ENCODE measurements at places on chromosomes 13 and 19. TPM values are rescaled to one million over a fixed set of nuclear protein-coding genes. Genes with fewer than 3 reads are reported as not detected.

- no peak overlapping the region for H3K27ac ChIP-seq
- H3K4me1 ChIP-seq = no peaks in the 10 kb centered on the region
- H3K36me3 ChIP-seq = no peaks in the 10 kb centered on the region
- no peak overlapping the region for H3K4me3 ChIP-seq
Measured at GRCh38 chr13:96546463-96546862, 447.8 kb downstream of the OXGR1 start.

DNA sequence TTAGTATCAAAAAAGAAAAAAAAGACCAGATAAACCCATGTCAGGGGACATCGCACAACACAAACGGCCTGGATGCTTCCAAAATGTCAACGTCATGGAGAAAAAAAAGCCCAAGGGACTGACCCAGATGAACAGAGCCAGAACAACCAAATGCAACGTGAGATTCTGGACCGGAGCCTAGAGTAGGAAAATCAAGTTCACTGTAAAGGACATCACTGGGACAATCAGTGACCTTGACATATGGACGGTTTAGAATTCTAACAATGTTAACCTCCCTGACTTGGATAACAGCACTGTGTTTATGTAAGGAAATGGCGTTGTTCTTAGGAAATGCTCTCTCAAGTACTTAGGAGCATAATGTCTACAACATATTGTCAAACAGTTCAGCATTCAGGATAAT, 15.1 kb upstream of the EMP3 start:
- H3K4me3 ChIP-seq = no peak overlapping the region
- no peaks in the 10 kb centered on the region for H3K27me3 ChIP-seq
- no peak overlapping the region for H3K27ac ChIP-seq
- DNase-seq = no peak
- peaks cover 11% of the 10 kb centered on the region for H3K4me1 ChIP-seq

The ATXN8OS gene
- total RNA-seq = not detected

- peak; percentile 66 for DNase-seq
- no peaks in the 10 kb centered on the region for H3K36me3 ChIP-seq
- no peaks in the 10 kb centered on the region for H3K4me1 ChIP-seq
- H3K27ac ChIP-seq = no peak overlapping the region
- no peaks in the 10 kb centered on the region for H3K27me3 ChIP-seq
Measured at GRCh38 chr19:52237771-52238400, 31.5 kb upstream of the ZNF766 start.

DNA sequence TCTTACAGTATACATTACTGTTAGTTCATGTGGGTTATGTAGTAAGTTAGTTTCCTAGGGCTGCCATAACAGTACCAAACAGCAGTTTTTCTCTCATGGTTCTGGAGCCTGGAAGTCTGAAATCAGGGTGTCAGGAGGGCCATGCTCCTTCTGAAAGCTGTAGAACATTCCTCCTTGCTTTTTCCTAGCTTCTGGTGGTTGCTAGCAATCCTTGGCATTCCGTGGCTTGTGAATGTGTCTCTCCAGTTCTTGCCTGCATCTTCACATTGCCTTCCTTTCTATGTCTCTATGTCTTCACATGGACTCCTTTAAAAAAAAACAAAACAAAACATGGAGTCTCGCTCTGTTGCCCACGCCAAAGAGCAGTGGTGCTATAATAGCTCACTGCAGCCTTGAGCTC, 95.4 kb downstream of the WDFY2 start:
- H3K36me3 ChIP-seq = no peaks in the 10 kb centered on the region
- no peak overlapping the region for H3K27ac ChIP-seq
- H3K4me1 ChIP-seq = peaks cover 16% of the 10 kb centered on the region
- peaks cover 6% of the 10 kb centered on the region for H3K27me3 ChIP-seq
- DNase-seq = no peak

- H3K4me3 ChIP-seq = no peak overlapping the region
- H3K27ac ChIP-seq = no peak overlapping the region
- peaks cover 4% of the 10 kb centered on the region for H3K4me1 ChIP-seq
- DNase-seq = no peak
- no peaks in the 10 kb centered on the region for H3K36me3 ChIP-seq
Measured at GRCh38 chr13:24116131-24116530, 44.4 kb upstream of the SPATA13 start.

DNA sequence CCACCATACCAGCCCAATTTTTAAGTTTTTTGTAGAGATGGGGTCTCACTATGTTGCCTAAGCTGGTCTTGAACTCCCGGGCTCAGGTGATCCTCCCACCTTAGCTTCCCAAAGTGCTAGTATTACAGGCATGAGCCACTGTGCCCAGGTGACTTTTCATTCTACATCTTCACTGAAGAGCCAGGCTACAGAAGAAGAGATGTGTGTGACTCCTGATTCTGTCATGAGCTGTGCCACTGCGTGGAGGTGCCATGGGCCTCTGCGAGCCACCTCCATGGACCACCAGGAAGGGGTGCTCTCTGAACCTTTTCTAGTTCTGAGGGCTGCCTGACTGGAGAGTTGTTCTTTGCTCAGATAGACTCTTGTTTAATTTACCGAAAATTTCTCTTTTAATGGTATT, 56.6 kb upstream of the RANBP3 start:
- H3K27ac ChIP-seq = no peak overlapping the region
- H3K4me3 ChIP-seq = no peak overlapping the region
- no peaks in the 10 kb centered on the region for H3K27me3 ChIP-seq
- DNase-seq = no peak

The SSC5D gene
- 7.6 TPM for total RNA-seq

GRCh38 chr19:6100284-6100915, 9.9 kb downstream of the RFX2 start:
- H3K36me3 ChIP-seq = no peaks in the 10 kb centered on the region
- no peak for DNase-seq
- no peak overlapping the region for H3K4me3 ChIP-seq
- H3K27ac ChIP-seq = peak overlapping the region; percentile 2

Measured in glutamatergic neuron (in vitro differentiated cells).